Activated T-helper 1 cell treated with anti-CD3 and anti-CD28 coated beads, Interleukin-2, amount 50 U/mL, for 16 hours (primary cell): ENCODE measurements at places on chromosomes 1 and 21.

DNA sequence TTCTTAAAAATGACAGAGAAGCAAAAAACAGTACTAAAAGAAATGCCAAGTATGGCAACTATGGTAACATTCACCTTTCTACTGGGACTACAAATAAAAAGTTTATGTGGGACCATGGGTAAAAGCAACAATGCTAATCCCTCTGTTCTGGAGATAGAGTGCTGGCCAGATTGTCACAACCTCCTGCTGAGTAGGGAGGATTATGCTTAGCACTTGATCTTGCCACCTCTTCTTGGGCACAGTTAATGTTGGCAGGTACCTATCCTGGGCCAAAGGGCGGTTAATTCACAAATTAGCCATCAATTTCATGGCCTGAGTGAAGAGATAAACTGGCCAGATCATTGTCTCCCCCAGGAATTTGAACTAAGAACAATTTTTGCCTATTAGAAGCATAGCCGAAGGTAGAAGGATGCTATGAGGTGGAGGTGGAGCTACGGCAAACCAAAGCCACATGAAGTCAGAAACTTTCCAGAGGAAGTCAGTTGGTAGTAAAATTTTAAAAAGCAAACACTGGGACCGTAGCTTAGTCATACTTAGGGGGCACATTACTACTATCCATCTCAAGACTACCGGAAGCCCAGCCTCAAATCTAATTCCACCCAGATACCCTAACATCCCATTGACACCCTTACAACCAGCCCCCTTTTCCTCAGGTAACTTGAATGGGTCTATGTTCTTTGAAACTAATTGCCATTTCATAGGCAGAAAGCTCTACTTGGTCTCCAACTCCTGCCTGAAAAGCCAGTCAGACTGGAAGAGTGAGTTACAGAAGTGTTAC, 2.7 kb downstream of the SCYL3 start:
- no peak for DNase-seq

- DNase-seq: no peak
Observed at GRCh38 chr1:187226396-187226795, 397.6 kb downstream of the PLA2G4A start.

- DNase-seq: no peak
Observed at GRCh38 chr1:61428146-61428545, 296.8 kb downstream of the TM2D1 start.

DNA sequence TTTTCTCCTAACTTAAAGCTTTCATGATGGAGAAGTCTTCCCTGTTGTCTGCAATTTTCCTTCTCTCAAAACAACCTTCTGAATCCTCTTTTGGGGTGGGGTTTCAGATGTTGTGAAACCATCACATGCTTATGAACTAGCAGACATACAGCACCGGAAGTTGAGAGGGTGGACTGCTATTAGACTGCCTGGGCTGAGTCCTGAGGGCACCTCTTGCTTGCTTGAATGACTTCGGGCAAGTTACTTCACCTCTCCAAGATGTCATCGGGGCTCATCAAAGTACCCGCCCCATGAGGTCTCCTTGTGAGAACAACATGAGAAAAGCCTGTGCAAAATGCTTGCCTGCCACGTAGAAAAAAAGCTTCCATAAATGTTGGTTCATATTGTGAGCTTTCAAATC, 89.6 kb downstream of the CCDC185 start:
- DNase-seq: no peak

- DNase-seq: no peak
Observed at GRCh38 chr1:117003223-117003875, 1.8 kb downstream of the CD101 start.

GRCh38 chr1:201774983-201775344, 54.0 kb upstream of the IPO9 start:
- DNase-seq: no peak

DNA sequence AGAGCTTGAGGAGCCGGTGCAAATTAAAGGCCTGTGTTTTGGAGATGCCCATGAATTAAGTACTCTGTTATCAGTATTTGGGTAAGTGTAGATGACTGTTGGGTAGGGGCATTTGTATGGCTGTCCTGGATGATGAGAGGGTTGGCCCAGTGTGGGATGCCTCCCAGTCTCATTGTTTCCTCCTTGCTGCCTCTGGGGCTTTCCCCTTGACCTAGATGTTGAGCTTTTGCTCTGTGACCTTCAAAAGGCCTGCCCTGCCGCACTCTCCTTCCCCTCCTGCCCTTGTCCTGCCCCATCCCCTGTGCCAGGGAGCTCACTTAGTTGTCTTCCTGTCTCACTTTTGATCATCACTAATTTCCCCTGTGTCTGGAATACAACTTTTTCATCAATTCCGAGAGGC, 10.0 kb downstream of the GALNT2 start:
- no peak for DNase-seq

DNA sequence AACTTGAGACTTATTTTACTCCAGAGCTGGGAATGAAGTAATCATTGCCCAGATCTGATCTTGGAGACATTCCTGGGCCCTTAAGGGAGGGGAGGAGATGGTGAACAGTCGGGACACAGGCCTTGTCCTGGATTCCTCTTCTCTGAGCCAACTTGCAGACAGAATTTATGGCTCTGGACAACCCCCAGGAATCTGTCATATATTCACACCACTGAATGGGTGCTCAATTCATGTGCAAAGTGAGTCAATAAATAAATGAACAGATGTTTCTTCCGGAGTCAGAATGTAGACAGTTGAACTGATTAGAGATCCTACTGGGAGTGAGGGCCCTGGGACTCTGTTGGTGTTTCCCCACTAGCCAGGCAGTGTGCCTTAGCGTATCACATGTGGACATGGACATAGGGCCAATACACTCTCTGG, 2.6 kb downstream of the TUFT1 start:
- no peak for DNase-seq

GRCh38 chr1:205642679-205643307, 11.0 kb upstream of the ELK4 start:
- DNase-seq: no peak

GRCh38 chr1:217393896-217394295, 237.0 kb downstream of the GPATCH2 start:
- DNase-seq: no peak

- no peak for DNase-seq
Observed at GRCh38 chr1:7557301-7557891, 213.7 kb upstream of the VAMP3 start.

- DNase-seq: no peak
Observed at GRCh38 chr1:225697428-225697827, 44.5 kb upstream of the ENAH start.

GRCh38 chr1:171910786-171911185, 69.5 kb downstream of the DNM3 start:
- DNase-seq: no peak

DNA sequence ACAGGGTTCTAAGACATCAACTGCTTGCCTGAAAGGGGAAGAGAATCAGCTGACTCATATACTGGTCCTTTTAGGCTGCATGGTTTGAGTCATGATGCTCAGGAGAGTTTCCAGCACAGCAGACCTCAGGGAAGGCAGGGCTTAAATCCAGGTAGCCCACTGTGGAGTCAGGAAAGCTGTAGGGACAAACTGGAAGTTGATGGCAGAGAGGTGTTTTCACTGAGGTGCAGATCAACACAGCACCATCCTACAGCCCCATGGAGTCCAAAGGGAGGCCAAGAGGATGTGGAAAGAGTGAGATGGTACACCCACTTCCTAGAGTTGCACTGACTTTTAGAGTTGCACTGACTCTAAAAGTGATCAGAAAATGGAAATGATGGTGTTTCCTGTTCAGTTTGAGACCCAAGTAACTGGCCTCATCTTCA, 252.4 kb upstream of the DUSP10 start:
- DNase-seq: no peak

- no peak for DNase-seq
Observed at GRCh38 chr1:165842671-165843129, 15.3 kb downstream of the UCK2 start.

DNA sequence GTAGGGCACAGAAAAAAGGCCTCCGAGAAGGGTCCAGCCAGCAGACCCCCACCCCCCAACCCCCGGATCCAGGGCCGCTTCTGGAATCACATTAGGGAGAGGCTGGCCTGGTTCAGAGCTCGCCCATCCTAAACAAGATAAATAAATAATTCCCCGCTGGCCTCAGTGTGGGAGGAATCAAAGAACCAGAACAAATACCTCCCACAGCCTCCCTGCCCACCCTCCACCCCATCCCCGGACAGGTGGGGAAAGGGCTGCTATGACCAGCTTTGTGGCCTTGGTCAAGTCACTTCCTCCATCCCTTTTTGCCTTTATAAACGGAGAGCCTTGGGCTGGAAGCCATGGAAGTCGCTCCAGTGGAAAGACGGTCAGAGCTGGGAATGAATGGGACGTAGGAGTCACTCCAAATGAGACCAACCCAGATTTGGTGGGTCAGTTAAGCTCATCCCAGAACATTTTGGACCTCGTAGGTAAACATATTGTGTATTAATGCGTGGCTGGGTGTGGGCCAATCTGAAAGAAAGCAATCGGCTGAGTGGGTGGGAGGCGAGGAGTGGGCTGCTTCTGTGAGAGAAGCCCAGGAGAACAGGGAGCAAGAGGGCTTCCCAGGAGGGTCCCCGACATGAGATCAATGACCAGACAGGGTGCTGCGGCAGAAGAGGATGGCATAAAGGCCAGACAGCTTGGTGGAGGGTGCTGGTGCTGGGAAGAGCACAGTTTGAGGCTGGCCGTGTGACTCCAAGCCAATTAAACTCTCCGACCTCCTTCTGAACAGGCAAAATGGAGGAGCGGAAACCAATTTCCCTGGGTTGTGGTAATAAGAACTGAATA, 63.3 kb downstream of the MEF2D start:
- DNase-seq: no peak

DNA sequence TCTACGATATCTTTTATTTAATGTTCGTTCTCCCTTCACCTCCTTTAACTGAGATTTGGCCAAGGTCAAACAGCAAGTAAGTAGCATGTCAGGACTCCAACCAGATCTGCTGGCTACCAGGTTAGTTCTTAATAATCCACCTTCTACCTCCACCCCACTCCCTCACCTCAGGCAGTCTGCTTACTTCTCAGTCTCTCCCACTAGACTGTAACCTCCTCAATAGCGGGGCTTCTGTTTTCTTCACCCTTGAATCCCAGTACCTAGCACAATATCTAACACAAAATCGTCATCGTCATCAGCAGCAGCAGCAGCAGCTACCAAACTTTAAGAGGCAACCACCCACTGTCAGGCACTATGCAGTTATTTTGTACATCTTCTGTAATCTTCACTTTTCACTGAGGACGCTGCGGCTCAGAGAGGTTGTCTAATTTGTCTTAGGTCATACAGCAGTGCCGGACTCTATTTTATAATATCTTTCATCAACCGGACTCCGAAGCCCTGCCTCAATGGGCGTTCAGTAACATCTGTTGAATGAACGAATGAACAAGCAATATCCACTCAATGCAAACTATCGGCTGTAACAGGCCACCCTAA, 859 bp upstream of the MAGI3 start:
- no peak for DNase-seq

DNA sequence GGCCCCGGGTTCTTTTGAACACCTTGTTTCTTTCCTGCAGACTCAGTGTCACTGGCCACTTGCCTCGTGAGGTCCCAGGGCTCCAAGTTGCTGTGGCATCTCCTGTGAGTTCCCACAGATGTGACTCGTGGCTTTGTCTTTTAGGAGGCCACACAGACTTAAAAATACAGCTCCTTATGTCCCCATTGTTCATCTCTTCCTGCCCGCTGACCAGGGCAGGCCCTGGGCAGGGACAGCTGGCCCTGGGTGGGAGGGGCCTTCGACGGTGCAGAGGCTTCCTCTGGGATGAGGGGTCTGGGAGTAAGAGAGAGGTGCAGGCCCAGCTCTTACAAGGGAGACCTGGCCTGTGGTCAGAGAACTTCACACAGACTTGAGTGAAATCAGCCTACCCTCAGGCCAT, 15.6 kb downstream of the LDLRAP1 start:
- no peak for DNase-seq

- no peak for DNase-seq
Observed at GRCh38 chr1:3651026-3651929, 1.0 kb upstream of the TP73 start.

DNA sequence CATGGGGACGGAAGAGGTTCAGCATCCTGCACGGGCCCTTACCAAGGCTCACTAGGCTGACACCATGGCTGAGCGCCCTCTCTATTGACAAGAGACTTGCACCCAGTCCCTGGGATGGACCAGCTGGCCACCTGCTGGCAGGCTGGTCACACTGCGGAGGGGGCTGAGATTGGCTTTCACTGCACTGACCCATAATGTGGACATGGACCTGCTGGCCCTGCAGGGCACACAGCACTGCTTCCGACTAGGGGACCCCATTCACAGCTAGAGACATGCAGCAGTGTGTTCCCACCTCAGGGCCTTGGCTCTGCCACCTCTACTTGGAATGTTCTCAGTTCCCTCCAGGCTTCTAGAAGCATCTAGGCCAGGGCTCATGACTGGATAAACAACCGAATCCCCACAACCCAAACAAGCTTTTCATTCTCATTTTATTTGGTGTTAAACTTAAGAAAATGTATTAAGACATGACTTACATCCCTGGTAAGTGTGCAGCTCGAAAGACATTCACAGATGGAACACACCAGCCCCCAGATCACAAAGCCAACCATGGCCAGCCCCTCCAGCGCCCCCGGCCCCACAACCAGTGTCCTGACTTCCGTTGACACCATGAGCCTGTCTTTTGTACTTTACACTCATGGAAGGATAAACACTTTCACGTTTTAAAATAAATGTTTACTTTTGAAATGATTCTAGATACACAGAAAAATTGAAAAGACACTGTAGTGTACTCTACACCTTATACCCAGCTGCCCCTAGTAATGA, 9.3 kb upstream of the SRARP start:
- no peak for DNase-seq

DNA sequence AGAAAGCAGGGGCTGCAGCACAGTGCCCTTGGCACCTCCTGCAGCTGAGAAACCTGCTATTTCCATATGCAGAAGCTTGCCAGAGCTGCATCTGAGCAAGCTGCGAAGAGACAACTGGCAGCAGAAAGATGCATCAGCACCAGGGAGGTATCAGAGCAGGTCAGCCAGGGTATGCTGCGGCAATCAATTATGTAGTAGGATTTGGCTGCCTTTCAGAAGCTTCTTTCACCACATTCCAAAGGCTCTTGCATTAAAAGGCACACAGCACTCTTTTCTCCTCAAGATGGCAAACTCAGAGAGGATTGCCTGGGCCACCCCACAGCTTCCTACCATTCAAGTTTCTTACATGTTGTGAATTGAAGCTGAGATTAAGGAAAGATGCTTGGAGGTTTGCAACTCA, 47.6 kb upstream of the RAP1A start:
- no peak for DNase-seq

DNA sequence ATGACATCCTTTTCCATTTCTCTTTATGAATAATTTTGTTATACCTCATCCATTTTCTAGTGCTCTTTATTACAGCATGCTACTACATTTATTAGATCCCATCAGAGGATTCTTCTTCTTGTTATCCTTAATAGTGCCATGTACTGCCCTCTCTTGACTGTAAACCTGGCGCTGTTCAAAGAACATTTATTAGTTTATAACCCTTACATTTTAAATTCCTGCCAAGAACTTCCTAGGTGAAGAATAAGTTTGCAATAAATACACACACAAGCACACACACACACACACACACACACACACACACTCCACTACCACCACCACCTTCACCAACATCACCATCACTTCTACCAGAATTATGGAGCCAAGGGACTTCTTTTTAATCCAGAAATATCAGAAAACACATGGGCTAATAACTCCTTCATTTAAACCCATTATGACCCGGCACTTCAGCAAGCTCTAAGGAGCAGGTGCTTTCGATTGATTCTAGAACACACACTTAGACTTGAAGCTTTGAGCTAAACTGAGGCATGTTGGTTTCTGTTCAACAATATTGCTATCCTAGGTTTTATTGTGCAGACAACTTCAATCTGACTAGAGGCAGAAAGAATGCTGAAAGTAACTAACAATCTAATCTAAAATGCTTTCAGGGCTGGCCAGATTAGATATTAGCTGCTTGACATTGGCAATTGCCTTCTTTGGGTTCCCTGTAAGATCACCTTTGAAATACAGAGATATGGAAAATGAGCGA, 556.8 kb downstream of the LMO4 start:
- no peak for DNase-seq
